ENCODE measurements at places on chromosomes 6 and 20.

GRCh38 chr6:110682460-110682853 is 132.8 kb downstream of the CDK19 start:
- H3K36me3 ChIP-seq: no peaks in the 10 kb centered on the region
- H3K27me3 ChIP-seq: no peaks in the 10 kb centered on the region
- H3K4me3 ChIP-seq: no peak overlapping the region
- no peak overlapping the region for H3K27ac ChIP-seq
- H3K4me1 ChIP-seq: no peaks in the 10 kb centered on the region

- no peak for DNase-seq
- peaks cover 28% of the 10 kb centered on the region for H3K27me3 ChIP-seq
- no peak overlapping the region for H3K27ac ChIP-seq
- no peaks in the 10 kb centered on the region for H3K36me3 ChIP-seq
Observed at GRCh38 chr6:37554480-37554819, 54.8 kb upstream of the CCDC167 start.

GRCh38 chr6:36109092-36109491 is 21.2 kb upstream of the MAPK13 start:
- H3K27ac ChIP-seq: no peak overlapping the region
- H3K36me3 ChIP-seq: peaks cover 56% of the 10 kb centered on the region
- H3K4me1 ChIP-seq: no peaks in the 10 kb centered on the region
- DNase-seq: no peak

DNA sequence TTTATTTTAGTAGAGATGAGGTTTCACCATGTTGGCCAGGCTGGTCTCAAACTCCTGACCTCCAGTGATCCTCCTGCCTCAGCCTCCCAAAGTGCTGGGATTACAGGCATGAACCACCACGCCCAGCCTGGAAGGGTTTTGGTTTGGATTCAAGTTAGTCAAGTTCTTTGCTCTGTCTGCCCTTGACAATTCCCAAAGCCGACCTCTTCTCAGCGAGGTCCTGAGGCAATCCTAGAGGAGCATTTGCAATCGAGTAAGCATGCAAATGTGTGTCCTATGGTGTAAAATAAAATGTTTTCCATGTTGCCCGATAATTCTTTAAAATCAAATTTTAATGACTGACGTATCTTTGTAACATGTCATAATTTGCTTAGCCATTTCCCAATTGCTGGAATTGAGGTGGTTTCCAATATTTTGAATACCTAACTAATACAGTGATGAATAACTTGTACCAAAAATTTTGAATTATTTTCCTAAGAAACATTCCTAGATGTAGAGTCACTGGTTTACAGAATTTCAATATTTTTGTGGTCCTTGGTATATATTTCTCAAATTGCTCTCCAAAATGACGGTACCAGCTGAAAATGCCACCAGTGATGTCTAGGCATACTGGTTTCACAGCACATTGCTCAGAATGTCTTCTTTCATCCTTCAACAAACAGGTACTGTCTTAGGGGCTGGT is 38.7 kb downstream of the GTF2H5 start:
- H3K4me1 ChIP-seq: no peaks in the 10 kb centered on the region
- H3K27ac ChIP-seq: no peak overlapping the region
- H3K4me3 ChIP-seq: no peak overlapping the region
- no peaks in the 10 kb centered on the region for H3K36me3 ChIP-seq
- no peak for DNase-seq
- H3K27me3 ChIP-seq: no peaks in the 10 kb centered on the region

GRCh38 chr6:7138921-7139358 is 31.2 kb downstream of the RREB1 start:
- no peaks in the 10 kb centered on the region for H3K27me3 ChIP-seq
- DNase-seq: no peak
- H3K4me1 ChIP-seq: peaks cover 20% of the 10 kb centered on the region
- H3K27ac ChIP-seq: peak overlapping the region; percentile 54
- no peak overlapping the region for H3K4me3 ChIP-seq

DNA sequence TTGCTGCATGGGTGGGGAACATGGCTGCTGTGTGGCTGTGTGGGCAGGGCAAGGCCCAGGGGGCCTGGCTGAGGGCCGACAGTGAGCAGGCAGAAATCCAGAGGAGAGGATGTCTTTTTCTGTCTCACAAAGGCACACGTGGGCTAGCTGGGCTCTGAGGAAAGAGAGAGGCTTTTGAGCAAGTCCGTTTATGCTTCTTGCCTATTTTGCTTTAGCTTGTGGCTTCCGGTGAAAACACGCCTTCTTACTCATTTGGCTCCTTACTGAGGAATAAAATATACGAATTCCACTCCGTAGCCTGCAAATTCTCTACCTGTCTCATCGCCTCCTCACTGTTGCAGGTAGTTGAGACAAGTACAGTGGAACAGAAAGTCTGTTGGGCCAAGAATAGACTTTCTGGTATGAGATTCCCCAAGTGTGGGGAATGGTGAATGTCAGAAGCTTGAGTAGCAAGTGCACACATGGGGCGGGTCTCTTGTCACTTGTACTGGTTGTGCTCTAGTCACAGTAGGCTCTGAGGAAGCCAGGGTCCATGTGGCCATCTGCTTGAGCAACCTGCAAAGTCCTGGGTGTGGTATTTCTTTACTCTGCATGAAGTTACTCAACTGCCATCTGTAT is 28.4 kb downstream of the WRNIP1 start:
- no peak for DNase-seq
- peak overlapping the region; percentile 82 for H3K27ac ChIP-seq
- H3K36me3 ChIP-seq: no peaks in the 10 kb centered on the region
- H3K4me3 ChIP-seq: no peak overlapping the region
- no peaks in the 10 kb centered on the region for H3K27me3 ChIP-seq
- peaks cover 42% of the 10 kb centered on the region for H3K4me1 ChIP-seq

GRCh38 chr6:170128811-170129681 is 161.8 kb downstream of the DLL1 start:
- no peaks in the 10 kb centered on the region for H3K27me3 ChIP-seq
- H3K4me1 ChIP-seq: peaks cover 19% of the 10 kb centered on the region
- DNase-seq: peak; percentile 53
- no peak overlapping the region for H3K4me3 ChIP-seq
- H3K27ac ChIP-seq: no peak overlapping the region

DNA sequence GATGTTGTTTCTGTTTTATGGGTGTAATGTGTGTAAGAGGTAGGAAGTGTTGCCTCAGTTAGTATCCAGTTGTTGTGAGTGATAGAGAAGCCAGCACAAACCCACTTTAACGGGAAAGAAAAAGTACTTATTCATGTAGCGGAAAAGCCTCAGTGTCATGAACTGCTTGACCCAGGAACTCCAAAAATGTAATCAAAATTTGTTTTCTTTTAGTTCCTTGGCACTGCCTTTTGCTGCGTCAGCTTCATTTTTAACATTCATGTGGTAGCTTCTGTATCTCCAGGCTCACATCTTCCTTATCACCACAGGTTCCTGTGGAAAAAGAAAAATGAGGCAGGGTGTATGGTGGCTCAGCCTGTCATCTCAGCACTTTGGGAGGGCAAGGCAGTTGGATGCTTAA is 46.4 kb upstream of the CCDC28A start:
- H3K27ac ChIP-seq: no peak overlapping the region
- H3K4me1 ChIP-seq: no peaks in the 10 kb centered on the region
- no peaks in the 10 kb centered on the region for H3K27me3 ChIP-seq
- H3K4me3 ChIP-seq: no peak overlapping the region
- no peaks in the 10 kb centered on the region for H3K36me3 ChIP-seq

DNA sequence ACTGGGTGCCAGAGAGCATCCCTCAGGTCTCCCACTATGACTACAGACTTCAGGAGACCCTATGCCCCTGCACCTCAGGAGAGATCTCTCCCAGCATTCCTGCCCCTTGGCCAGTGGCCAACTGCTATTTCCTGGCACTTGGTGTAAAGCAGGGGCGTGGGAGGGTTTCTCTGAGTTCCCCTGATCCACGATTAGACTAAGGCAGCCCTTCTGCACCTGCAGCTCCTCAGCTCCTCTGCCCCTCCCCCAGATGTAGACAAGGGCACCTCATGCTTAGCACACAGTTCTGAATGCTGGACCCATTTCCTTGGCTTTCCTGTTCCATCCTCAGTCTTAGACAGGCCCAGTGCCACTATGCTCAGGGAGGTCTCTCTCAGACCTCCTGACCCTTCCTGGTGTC is 28.6 kb downstream of the EDN1 start:
- no peaks in the 10 kb centered on the region for H3K27me3 ChIP-seq
- H3K36me3 ChIP-seq: no peaks in the 10 kb centered on the region
- no peak overlapping the region for H3K4me3 ChIP-seq
- DNase-seq: no peak
- H3K4me1 ChIP-seq: no peaks in the 10 kb centered on the region

GRCh38 chr20:43529457-43530153 is 22.1 kb downstream of the L3MBTL1 start:
- no peak overlapping the region for H3K4me3 ChIP-seq
- H3K27ac ChIP-seq: no peak overlapping the region
- peak; percentile 29 for DNase-seq
- no peaks in the 10 kb centered on the region for H3K27me3 ChIP-seq
- H3K4me1 ChIP-seq: no peaks in the 10 kb centered on the region

GRCh38 chr20:59398537-59399205 is 98.3 kb downstream of the EDN3 start:
- H3K27me3 ChIP-seq: no peaks in the 10 kb centered on the region
- no peak overlapping the region for H3K27ac ChIP-seq
- no peak overlapping the region for H3K4me3 ChIP-seq

GRCh38 chr20:4038047-4038459 is 22.7 kb upstream of the RNF24 start:
- H3K4me1 ChIP-seq: peaks cover 4% of the 10 kb centered on the region
- DNase-seq: peak; percentile 77
- H3K27me3 ChIP-seq: no peaks in the 10 kb centered on the region
- H3K36me3 ChIP-seq: no peaks in the 10 kb centered on the region

GRCh38 chr6:126118936-126119335 is 132.6 kb downstream of the TRMT11 start:
- no peak overlapping the region for H3K4me3 ChIP-seq
- no peaks in the 10 kb centered on the region for H3K4me1 ChIP-seq
- H3K36me3 ChIP-seq: peaks cover 13% of the 10 kb centered on the region
- H3K27me3 ChIP-seq: no peaks in the 10 kb centered on the region
- no peak for DNase-seq

DNA sequence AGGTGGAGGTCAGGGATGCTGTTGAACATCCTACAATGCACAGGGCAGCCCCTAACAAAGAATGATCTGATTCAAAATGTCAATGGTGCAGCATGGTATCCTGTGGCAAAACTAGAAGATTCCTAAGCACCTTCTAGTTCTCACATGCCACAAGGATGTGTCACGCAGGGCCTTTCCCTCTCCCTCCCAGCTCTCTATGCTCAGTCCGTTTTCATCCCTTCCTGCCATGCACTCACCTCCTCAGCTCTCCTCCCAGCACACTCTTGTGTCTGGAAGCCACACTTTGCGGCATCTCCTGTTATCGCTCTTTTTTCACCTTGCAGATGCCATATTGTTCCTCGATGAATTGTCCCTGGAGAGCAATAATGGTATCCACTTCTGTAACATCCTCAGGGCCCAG is 263.4 kb downstream of the CDC5L start:
- peaks cover 26% of the 10 kb centered on the region for H3K4me1 ChIP-seq
- no peak overlapping the region for H3K27ac ChIP-seq
- H3K4me3 ChIP-seq: no peak overlapping the region
- H3K27me3 ChIP-seq: no peaks in the 10 kb centered on the region
- H3K36me3 ChIP-seq: no peaks in the 10 kb centered on the region

DNA sequence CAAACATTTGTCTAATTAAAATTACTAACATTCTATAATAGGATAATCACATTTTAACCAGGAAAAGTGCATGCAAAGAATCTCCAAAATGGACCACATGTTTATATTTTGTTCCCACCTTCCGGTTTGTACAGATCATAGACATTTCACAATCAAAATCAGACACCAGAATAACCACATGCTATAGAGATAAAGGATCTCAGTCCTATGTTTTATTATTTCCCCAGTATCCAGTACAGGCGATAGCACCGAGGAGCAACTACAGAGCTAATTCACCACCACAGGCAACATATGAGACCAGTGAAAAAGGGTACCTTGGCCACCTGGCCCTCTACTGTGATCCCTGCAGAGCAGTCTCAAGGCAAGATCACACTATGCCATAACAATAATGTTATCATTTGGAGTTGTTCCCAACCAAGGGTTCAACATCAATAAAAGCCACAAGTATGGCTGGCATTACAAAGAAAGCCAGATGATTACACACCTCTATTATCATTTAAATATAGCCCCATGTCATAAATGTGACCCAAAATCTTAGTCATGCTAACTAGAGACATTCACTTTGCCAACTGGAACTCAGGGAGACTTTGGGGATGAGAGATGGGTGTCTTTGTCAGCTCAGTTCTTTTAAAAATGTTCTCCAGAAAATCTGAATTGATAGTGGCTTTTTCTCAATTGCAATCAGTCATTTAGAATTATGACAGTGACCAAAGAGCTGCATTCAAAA is 46.7 kb downstream of the RALGAPA2 start:
- H3K27ac ChIP-seq: no peak overlapping the region
- peaks cover 4% of the 10 kb centered on the region for H3K36me3 ChIP-seq
- H3K4me1 ChIP-seq: no peaks in the 10 kb centered on the region
- no peak overlapping the region for H3K4me3 ChIP-seq
- no peaks in the 10 kb centered on the region for H3K27me3 ChIP-seq
- DNase-seq: no peak

- DNase-seq: no peak
- peaks cover 3% of the 10 kb centered on the region for H3K27me3 ChIP-seq
- H3K27ac ChIP-seq: no peak overlapping the region
Observed at GRCh38 chr20:46013829-46014516, 5.3 kb downstream of the MMP9 start.

GRCh38 chr20:23114448-23115082 is 28.4 kb upstream of the CD93 start:
- H3K4me3 ChIP-seq: no peak overlapping the region
- H3K27me3 ChIP-seq: no peaks in the 10 kb centered on the region
- H3K36me3 ChIP-seq: no peaks in the 10 kb centered on the region
- no peak overlapping the region for H3K27ac ChIP-seq

DNA sequence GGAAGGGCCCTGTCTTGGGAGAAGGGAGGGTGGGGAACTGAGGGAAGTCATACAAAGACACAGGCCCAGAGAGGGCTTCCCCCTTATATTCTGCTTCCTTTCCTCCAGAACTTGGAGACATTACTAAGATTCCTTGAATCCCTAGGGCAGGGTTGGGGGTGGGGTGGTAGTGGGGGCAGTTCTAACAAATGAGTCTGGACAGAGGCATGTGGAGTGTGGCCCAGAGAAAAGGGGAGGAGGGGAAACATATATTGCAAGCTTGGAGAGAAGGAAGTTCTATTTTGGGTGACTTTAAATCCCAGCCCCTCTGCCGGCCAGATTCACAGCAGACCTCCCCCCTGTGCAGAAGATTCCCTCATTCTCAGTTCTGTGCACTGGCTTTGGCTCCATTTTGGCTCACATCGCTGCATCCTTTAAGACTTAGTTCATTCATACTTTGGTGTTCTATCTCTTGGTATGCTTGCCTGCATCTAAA is 43.7 kb downstream of the DAAM2 start:
- no peak for DNase-seq
- H3K27me3 ChIP-seq: no peaks in the 10 kb centered on the region
- no peak overlapping the region for H3K4me3 ChIP-seq

- H3K27me3 ChIP-seq: no peaks in the 10 kb centered on the region
- no peak for DNase-seq
- no peak overlapping the region for H3K27ac ChIP-seq
- peaks cover 16% of the 10 kb centered on the region for H3K4me1 ChIP-seq
Observed at GRCh38 chr6:28589234-28589956, 63.7 kb downstream of the GPX5 start.

- H3K4me3 ChIP-seq: no peak overlapping the region
- DNase-seq: no peak
- no peak overlapping the region for H3K27ac ChIP-seq
Observed at GRCh38 chr6:127403636-127404035, 55.6 kb downstream of the KIAA0408 start.

All from tibial artery (tissue), 4 donors.